ENCODE measurements at places on chromosomes 1 and 21.

DNA sequence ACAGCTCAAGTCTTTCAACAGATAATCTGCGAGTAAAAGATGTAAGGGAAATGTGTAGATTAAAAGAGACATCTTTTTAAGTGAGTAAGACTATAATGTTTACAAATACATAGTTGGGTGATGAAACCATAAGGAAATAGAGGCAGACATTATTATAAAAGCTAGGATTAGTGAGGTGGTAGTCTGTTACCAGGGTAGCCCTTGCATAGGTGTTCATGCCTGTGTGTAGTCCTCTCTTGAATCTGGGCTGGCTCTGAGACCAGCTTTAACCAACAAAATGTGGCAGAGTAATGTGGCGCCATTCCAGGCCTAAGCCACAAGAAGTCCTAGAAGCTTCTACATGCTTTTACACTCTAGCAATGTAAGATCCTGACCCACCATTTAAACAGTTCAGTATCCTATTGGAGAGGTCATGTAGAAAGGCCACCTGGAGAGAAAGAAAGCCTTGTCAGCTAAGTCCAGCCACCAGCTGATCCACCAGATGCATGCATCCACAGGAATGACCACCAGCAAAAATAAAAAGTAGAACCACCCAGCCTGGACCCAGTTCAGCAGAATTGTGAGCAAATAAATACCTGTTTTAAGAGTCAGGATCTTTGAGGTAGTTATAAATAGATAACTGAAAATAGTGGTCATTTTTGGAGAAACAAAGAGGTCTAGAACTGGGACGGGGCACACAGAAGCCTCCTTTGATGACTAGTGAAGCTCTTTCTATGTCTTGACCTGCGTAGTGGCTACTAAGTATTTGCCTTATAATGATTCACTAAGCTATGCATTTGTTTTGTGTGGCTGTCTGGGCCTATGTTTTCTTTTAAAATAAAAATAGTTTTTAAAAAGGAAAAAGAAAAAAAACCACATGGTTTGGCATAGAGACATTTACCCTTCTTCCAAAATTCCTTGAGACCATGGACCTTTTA is 8.1 kb downstream of the NIBAN1 start:
- DNase-seq = no peak

DNA sequence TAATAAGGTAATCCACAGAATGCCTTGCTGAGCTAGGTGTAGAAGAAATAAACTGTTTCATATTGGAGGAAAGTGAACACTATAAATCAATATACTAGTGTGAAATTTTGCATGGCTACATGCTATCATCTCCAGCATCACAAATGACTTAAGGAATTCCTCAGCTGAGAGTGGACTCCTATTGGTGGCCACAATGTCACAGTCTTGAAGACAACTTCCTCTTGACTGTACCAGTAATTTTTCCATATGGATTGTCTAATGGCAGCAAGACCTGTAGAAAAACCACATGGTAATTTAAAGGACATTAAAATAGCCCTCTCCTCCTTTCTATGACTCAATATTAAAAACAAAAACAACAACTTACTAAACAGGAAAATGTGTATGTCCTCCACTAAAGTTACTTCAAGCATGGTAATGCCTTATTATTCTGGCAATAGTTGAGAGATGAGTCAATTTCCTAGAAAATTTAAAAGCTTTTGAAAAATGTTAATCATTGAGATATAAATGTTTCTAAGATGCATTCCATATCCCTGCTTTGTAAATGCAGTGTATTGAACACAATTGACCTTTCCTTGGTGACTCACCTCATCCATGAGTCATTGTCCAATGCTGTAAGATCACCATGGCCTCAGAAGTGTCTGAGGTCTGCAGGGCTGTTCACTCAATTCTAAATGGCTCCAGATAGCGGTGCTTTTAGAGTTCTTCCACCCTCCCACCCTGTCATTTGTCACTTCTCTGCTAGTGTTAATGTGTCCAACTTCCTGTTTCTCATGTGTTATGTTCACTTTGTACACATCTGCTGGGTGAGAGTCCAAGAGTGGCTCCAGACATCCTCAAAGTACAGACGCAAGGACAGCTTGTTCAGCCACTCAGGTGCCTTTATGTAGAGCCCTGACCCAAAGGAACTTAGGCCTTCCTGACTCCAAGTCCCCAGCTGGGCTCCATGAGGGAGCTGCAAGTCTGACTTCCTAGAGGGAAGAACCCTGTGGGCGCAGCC is 32.8 kb upstream of the DNASE2B start:
- DNase-seq = no peak

DNA sequence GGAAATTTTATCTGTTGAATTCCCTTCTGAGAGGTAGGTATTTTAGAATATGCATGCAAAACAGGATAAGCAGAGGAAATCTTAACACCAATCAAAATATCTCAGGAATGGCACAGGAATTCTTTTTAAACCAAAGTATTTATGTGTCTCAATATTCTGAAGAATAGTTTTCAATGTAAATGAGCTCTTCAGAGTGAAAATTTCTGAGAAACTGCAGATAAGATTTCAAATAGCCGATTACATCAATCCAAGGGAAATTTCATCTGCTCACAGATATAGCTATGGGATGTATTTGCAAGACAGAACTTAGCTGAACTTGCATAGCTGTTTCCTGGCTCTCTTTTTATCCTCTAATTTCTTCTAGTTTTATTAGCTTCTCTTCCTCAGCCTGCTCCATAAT is 209.5 kb downstream of the GRIK1 start:
- no peak for DNase-seq

DNA sequence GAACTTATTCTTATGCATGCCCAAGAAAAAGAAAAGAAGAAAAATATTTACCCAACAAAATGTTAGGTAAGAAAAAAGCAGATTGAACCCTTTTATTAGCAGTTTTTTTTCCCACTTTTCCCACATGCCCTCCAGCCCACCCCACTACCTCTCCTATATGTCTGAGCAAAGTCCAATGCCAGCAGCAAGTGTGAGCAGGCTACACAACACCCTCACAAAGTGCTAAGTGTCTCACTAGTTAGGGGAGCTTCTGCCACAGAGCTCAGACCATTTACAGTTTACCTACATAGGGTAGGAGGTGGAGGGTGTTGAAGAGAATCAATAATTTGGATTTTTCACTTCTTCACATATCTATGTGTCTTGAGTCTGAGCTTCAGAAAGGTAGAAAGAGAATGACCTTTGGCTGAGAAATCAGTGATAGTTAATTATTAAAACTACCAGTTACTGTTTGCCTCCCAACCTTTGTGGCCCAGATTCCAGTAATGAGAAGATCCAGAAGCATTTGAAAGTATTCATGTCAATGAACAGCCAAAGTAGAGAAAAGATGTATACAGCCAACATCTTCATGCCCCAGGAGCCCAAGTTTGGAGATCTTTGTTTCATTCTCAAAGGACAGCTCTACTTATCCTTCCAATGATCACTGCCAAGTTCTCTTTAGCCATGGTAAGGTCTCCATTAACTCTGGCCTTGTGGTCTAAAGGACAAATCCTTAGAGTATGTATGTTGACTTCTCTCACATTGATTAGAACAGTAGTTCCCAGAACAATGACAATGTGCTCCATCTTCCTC is 26.2 kb downstream of the OR10J5 start:
- DNase-seq = no peak

GRCh38 chr1:181712711-181713110 is 229.4 kb downstream of the CACNA1E start:
- DNase-seq = no peak

DNA sequence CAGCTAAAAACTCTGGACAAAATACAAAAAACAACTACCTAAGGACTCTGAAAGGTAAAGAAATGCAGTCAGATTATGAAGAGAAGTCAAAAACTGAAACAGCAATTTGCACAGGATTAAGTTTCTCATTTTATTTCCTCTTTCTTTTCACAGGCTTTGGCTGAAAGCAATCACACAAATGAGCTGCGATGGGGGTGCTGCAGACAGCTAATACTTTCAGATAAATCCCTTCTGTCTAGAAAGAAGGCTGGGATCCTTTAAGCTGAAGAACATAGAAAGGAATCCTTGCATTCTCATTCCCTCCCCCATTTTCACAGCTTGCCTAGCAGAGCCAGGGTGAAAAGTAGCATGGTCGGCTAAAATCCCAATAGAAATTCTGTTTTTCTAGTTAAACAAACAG is 32.0 kb upstream of the PRDX6 start:
- DNase-seq = no peak

GRCh38 chr1:178275553-178275952 is 181.6 kb downstream of the RASAL2 start:
- DNase-seq = no peak

- DNase-seq = no peak
Observed at GRCh38 chr1:247118946-247119446, 14.8 kb upstream of the ZNF669 start.

DNA sequence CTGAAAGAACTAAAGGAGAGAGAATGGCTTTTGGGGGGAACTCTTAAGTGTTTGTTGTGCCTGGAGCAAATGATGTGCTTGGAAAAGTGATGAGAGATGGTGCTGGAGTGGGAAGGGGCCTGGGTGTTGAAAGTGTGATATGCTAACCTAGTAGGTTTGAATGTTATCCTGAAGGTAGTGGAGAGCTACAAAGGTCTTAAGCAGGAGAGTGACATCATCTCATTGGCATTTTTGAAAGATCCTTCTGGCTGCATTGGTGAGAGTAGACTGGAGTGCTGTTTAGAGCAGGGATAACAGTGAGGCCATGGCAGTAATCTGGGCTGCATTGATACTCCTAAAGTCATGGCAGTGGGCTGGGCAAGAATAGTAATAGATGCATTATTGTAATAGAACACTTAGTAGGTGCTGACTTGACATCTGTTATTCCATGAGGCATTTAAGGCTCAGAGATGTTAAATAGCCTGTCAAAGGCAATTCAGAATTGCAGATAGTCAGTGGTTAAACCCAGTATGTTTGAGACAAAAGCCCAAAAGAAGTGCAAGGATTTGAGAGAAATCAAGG is 44.5 kb downstream of the MDM4 start:
- no peak for DNase-seq

- DNase-seq = no peak
Observed at GRCh38 chr21:28675331-28676041, 317.2 kb downstream of the LTN1 start.

- no peak for DNase-seq
Observed at GRCh38 chr1:221712776-221713431, 29.0 kb downstream of the DUSP10 start.

DNA sequence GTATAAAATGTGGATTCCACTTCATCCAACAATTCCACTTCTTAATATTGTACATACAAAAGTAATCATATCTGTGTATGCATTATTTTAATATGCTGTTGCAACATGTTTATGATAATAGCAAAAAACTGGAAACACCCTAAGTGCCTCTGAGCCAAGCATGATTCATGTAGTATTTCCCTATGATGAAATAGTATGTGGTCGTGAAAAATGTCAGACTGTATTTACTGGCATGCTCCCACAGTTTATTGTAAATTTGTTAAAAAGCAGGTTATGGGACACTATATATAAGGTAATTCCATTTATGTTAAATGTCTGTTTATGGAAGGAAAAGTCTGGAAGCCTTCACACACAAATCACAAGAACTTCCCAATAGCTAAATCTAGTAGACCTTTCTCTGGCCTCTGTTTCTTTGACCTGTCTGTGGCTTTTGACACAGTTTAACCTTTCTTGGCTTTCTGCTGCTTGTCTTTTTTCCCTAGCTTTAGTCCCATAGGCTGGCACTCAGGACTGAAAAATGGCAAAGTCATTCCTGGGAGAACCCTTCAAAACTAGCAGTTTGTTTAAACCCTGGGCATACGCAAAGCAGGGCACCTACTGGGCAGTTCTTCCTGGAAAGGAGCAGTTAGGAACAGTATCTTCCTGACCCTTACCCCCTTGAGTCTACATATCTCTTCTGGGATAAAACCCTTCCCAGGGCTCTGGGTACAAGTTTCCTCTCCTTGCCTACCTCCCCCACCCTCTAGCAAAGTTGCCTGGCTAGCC is 65.4 kb upstream of the ARTN start:
- DNase-seq = no peak

DNA sequence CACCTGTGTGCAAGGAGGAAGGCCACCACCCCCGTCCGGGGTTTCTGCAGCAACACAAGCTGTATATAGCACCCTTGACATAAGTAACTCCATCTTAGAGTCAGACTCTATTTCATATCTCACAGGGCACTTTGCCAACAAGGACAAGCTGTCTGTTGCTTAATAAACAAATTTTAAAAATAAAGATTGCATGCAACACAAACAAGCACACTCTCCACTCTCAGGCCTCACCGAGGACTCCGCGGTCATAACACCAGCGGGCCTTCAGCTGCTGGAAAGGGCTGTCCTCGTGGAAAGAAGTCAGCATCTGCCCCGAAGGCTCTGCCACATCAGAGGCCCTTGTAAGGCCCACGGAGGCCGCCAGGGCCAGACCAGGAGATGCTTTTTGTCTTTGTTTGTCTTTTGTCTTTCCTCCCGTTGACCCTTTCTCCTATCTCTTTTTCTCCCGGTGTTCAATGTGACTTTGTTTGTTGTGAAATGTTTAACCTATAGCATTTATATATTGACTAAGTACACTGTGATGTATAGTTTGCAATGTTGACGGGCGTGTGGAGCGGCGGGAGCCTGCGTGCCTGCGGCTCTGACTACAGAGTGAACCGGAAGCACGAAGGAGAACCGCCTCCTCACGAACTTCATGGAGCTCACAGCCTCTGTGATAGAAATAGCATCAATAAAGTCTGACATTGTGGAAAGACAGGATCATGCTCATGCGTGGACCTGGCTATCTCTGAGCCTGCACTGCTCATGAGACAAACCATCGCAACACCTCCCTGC is 24.1 kb downstream of the MEGF6 start:
- no peak for DNase-seq

GRCh38 chr1:245923215-245923614 is 583.9 kb downstream of the SMYD3 start:
- DNase-seq = no peak

DNA sequence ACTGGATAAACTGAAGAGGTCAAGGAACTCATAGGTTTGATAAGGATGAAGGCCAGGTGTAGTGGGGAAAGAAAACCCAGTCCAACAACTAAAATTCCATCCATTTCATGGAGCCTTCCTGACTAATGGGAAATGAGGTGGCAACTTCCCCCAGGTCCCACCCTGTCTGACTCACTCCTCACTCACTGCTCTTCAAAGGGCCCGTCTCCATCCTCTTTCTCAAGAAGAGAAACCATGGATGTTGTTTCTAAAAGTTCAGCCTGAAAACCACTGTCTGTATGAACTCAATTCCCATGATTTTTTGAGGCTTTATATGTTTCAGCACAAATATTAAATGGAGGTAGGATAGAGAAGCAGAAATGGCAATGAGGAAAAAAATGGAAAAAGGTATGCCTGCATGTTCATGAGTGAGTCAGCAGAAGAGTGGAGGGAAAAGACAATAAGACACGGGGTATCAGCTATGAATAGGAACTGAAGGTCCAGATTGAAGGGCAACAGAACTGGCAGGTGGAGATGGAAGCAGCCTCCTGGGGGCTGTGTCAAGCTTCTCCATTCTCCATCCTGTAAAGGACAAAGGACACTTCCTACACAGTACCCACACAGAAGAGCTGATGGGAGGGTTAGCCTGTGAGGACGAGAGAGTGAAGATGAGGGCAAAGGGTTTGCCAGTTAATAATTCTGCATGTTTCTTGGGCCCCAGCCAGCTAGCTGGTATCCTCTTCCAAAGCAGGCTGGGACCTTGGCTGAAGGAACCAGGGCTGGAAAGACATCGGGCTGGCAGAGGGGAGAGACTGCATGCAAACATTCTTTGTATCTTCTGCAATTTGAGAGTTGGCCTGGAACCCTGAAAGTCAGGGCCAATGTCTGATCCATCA is 5.5 kb upstream of the ELOVL1 start:
- DNase-seq = peak; percentile 48

Measured in heart left ventricle (tissue), 16 donors.